ENCODE measurements at places on chromosomes 3 and 15.

DNA sequence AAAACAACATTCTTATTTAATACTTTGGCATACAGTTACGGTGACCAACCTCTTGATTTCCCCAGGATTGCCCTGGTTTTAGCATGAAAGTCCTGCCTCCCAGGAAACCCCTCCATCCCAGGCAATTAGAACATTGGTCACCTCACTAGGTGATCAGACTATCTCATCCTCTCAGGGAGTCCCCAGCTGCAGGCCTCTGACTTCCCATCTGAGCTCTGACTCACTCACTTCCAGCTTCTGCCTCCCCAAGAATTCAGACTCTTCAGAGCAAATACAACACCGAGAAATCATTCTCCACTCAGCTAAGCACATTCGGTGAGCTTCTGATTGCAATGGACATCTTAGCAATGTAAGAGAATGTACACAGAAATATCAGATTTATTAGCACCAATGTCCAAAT lies 92.4 kb upstream of the HES1 start:
- DNase-seq = no peak

DNA sequence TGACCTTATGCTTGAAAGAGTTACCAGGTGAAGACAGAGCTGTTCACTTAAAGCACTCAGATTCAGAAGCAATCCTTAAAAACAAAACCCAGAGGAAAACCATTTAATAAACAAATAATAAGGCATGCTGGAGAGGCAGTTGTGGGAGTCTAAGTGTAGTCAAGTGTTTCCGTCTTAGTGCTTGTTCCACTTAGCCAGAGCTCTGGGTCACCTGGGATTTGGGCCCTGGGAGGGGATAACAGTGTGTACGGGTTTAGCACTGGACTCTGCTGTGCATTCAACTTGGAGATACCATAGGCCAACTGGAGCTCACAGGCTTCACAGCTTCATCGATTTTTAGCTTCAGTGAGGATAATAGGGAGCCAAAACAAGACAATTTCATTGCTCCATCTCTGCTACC lies 444.6 kb downstream of the CNTN4 start:
- DNase-seq = no peak

- DNase-seq = no peak
These were observed 36.7 kb upstream of the ADPGK start for GRCh38 chr15:72820278-72820677.

GRCh38 chr3:42228796-42229195 lies 37.2 kb downstream of the CCK start:
- DNase-seq = no peak

- no peak for DNase-seq
These were observed 27.1 kb upstream of the VPS8 start for GRCh38 chr3:184784731-184785500.

GRCh38 chr3:139695007-139695406 lies 17.2 kb upstream of the NMNAT3 start:
- no peak for DNase-seq

- DNase-seq = no peak
These were observed 151.2 kb upstream of the TMCO5A start for GRCh38 chr15:37783290-37783689.

GRCh38 chr3:136465296-136465695 lies 215.2 kb downstream of the PCCB start:
- DNase-seq = no peak

- no peak for DNase-seq
These were observed 32.0 kb downstream of the IL17RD start for GRCh38 chr3:57133157-57133556.

DNA sequence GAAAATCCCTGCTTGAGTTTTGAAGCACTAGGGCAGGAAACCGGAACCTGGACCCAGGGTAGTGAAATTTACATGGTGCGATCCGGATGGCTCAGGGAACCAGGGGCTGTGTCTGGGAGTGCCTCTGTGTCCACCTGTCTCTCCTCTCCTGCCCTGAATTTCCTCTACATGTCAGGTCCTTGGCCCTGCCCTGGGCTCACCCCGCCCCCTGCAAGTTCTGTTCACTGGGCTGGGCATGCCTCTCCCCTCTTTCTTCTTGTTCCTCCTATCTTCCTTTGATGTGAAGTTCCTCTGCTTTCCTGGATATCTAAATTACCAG lies 435.9 kb upstream of the RBMS3 start:
- no peak for DNase-seq

DNA sequence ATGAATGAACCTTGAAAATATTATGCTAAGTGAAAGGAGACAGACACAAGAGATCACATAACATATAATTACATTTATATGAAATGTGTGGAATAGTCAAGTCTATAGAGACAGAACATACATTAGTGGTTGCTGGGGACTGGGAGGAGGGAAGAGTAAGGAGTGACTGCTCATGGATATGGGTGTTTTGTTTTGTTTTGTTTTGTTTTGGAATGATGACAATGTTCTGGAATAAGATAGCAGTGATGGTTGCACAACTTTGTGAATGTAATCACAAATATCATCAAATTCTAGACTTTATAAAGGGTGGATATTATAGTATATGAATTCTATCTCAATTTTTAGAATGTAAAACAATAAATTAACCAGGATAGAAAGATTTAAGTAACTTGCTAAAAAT lies 57.4 kb upstream of the PHLDB2 start:
- DNase-seq = no peak

DNA sequence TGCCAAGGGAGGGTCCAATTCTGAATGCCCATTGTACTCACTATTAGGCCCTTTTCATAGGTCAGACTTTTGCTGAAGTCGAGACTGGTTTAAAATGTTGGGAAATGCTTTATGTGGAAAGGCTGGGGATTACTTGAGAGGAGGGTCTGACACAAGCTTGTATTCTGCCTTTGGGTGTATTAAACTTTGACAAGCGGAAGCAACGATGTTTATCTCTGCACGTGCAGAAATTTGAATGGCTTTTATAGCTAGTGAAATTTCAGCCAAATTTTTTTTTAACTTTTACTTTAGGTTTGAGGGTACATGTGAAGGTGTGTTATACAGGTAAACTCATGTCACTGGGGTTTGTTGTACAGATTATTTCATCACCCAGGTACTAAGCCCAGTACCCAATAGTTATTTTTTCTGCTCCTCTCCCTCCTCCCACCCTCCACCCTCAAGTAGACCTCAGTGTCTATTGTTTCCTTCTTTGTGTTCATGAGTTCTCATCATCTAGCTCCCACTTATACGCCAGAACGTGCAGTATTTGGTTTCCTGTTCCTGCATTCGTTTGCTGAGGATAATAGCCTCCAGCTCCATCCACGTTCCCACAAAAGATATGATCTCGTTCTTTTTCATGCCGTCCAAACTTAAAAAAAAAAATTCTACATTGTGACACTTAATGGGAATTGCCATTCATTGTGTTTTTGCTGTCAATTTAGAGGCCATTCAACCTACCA lies 223.0 kb upstream of the BHLHE40 start:
- DNase-seq = no peak

- no peak for DNase-seq
These were observed 23.2 kb upstream of the RBP2 start for GRCh38 chr3:139499536-139499935.

GRCh38 chr3:53693451-53693850 lies 152.8 kb downstream of the CHDH start:
- no peak for DNase-seq

DNA sequence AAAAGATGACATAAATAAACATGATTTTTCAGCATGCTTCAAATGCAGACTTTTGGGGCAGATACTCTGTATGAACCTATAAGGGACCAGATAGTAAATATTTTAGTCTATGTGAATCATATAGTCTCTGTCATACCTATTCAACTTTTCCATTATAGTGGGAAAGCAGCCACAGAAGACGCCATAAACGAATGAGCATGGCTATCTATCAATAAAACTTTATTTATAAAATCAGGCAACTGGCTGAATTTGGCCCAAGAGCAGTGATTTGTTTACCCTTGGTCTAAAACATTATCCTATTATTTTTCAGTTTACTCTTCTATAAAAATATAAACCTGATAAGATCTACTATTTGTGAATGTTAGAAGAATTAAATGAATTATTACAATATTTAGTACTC lies 25.9 kb upstream of the VEPH1 start:
- DNase-seq = no peak

DNA sequence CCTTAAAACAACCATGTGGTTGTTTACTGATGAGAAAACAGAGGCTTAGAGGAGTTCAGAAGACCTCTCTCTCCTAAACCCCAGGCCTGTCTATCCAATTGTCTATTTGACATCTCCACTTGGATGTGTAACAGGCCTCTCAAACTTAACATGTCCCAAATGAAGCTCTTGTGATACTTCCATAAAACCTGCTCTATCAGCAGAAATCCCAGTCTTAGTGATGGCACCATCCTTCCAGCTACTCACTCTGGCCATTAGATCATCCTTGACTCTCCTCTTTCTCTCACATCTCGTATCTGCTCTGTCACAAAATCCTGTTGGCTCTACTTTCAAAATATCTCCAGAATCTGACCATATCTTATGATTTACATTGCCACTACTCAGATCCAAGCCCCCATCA lies 28.8 kb downstream of the EHHADH start:
- no peak for DNase-seq

- no peak for DNase-seq
These were observed 402.2 kb upstream of the CFAP20DC start for GRCh38 chr3:59451800-59452746.
